Left ventricle myocardium superior (tissue), 1 donor: ENCODE measurements at places on chromosomes 11 and 22. TPM values are rescaled to one million over a fixed set of nuclear protein-coding genes. Genes with fewer than 3 reads are reported as not detected.

- peak; percentile 59 for DNase-seq
Observed at GRCh38 chr11:117872420-117872961, 4.0 kb downstream of the FXYD6 start.

The SLC35E4 gene
- 3.1 TPM for total RNA-seq

DNA sequence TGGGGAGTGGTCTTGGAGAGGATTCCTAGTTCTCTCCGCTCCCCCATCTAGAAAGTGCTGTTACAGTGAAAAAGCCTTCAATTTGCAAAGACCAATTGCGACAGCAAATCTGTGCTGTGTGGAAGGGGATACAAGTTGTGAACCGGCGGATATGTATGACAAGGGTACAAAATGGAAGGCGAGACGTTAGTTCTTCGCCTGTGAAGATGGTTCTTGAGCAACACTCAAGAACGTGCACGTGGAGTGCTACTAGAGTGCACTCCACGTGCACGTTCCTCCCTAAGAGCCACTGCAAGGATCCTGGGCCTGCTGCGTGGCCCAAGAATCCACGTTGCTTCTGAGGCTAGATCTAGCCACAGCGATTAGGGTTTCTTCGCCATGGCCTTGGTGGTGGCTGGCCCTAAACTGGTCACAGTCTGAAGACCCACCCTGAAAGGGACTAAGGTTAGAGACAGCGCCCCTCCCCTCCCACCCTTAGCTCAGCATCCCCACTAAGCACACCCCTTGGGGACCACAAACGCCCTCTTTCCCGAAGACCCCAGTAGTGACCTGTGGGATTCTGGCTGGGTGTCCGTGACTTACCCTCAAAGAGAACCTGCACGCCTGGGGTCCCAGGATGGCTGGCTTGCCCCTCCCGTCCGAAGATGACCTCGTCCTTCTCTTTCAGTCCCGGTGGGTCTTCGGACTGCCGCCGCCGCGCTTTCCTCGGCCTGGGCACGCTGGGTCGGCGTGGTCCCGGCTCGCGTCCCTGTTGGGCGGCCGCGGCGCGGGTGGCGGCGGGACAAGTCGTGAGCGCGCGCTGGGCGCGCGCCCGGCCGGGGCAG is 519 bp upstream of the PDE3B start:
- no peak for DNase-seq

The MYEOV gene
- total RNA-seq, result not detected

DNA sequence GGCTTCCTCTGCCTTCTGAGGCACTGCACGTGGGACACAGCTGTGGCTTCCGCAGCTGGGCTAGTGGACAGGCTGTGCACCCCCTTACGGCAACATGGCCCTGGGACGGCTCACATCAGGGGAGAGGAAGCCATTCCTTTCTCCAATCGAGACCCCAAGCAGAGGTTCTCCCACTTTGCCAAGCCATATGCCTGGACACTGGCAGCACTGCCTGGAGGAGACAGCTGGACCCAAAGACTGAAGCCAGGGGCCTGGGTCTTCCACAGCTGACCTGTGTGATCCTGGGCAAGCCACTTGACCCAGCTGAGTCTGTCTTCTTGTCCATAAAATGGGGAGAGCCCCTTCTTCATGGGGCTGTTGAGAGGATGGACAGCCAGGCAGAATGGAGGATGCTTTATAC is 65.4 kb downstream of the SHISAL1 start:
- DNase-seq, result no peak

The RASGRP2 gene
- 44.5 TPM for total RNA-seq

- DNase-seq, result no peak
Observed at GRCh38 chr22:20847318-20847822, 11.2 kb downstream of the PI4KA start.

The CDKN1C gene
- total RNA-seq, result 42.0 TPM

- no peak for DNase-seq
Observed at GRCh38 chr11:65393513-65394079, 7.2 kb downstream of the FRMD8 start.

GRCh38 chr11:10480760-10481159 is 25.7 kb downstream of the AMPD3 start:
- no peak for DNase-seq

DNA sequence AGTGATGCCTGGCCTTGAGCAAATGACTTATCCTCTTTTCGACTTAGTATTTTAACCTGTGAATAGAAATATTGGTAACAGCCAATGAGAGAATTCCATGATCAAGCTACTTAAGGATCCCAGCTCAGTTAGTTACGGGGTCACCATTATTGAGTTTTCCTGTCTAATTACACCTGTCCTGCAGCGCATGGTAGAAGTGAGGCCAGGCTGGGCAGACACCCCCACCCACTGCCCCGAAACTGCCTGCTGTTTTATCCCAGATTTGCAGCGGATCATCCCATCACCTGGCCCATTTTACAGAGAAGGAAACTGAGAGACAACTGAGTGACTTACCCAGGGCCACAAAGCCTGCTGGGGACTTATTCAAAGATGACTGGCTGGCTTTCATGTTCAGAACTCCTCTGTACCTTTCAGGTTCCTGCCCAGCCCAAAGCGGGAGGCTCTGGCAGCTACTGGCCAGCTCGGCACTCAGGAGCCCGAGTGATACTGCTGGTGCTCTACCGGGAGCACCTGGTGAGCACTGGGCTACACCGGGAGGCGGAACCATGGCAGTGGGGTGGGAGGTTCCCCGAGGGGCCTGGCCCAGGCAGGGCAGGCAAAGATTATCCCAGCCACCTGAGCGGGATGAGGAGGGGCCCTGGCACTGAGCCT is 1.4 kb downstream of the MUS81 start:
- no peak for DNase-seq

- DNase-seq, result no peak
Observed at GRCh38 chr22:25083056-25083806, 116.4 kb upstream of the CRYBB3 start.

DNA sequence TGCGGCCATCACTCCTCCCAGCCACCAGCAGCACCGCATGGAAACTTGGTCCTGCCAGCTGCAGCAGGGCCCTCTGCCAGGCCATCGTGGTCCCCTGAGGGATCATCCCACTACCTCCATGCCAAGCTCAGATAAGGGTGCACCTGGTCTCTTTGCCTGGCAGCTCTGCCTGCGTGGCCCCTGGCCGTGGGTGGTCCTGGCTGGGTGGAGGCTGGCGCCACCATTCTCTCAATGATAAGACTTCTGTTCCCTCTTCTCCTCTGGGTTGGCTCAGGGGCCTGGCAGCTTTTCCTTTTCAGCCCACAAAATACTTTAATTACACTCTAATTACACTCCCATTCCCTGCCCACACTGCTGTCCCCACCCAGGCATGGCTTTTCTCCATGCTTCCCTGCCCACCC is 26.8 kb upstream of the TSKU start:
- no peak for DNase-seq

The MAFF gene
- 5.3 TPM for total RNA-seq

- DNase-seq, result no peak
Observed at GRCh38 chr22:29408940-29409339, 20.6 kb upstream of the AP1B1 start.

DNA sequence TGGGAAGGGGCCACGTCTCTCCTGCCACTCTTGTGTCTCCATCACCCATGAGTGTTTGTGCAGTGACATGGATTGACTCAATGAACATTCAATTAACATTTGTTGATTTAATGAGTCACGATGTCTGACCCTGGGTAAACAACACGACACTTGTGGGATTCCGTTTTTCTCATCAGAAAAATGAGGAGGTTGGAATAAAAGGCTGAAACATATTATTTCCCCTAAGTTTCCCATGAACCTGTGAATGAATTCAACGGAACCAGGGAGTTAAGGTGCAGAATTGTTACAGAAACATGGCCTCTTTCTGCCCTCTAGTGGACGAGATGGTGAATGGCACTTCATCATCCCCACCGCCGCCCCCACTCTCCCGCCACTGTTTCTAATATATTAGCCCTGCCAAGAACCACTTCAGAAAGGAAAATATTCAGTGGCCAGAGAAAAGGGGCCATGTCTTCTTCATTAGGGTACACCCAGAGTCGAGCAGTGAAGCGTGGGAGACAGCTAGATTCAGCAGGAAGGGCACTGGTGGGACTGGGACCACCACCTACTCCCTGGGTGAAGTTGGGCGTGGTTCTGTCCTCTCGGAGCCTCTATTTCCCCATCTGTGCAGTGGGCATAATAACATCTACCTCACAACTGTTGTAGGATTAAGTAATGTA is 46.3 kb upstream of the SYT13 start:
- no peak for DNase-seq

DNA sequence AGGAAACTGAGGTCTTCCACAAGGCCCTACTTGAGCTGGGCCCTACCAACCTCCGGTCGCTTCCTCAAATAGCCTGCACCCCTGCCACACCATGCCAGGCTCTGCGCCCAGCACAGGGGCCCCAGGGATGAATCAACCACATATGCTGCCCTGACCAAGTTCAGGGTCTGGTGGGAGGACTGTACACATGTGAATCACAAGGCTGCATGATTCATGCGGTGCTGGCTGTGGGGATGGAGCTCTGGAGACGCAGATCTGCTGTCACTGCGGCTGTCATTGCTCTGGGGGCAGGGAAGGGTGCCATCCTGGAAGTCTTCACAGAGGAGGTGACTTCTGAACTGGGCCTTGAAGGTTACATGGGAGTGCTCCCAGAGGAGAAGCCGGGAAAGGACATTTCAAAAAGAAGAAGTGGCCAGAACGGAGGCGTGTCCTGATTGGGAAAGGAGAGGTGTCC is 21.5 kb downstream of the CYTH4 start:
- DNase-seq, result no peak

The MS4A3 gene
- total RNA-seq, result not detected

- DNase-seq, result peak; percentile 86
Observed at GRCh38 chr11:72631806-72632731, 42.2 kb downstream of the PDE2A start.

The GAB2 gene
- total RNA-seq, result 17.2 TPM

DNA sequence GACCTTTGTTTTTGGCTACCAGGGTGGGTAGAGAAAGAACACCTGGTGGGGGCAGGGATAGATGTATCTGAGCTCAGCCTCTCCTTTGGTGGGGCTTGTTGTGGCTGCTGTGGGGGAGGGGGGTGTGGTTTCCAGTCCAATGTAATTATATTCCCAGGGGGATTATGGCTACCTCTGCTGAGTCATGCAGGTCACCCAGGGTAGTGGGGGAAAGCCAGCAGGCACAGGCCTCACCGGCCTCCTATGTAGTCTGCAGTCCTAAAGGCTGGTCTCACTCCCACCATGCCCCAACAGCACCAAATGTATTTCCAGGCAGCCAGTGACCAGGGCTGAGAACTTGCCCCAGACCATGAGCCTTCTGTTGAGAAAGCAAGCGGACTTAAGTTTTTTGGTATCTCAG is 119.6 kb downstream of the DYNC2H1 start:
- no peak for DNase-seq

- DNase-seq, result no peak
Observed at GRCh38 chr11:128693416-128693712, 508 bp upstream of the FLI1 start.

- DNase-seq, result no peak
Observed at GRCh38 chr11:130261571-130261970, 53.1 kb downstream of the ZBTB44 start.

The TPH1 gene
- total RNA-seq, result not detected

DNA sequence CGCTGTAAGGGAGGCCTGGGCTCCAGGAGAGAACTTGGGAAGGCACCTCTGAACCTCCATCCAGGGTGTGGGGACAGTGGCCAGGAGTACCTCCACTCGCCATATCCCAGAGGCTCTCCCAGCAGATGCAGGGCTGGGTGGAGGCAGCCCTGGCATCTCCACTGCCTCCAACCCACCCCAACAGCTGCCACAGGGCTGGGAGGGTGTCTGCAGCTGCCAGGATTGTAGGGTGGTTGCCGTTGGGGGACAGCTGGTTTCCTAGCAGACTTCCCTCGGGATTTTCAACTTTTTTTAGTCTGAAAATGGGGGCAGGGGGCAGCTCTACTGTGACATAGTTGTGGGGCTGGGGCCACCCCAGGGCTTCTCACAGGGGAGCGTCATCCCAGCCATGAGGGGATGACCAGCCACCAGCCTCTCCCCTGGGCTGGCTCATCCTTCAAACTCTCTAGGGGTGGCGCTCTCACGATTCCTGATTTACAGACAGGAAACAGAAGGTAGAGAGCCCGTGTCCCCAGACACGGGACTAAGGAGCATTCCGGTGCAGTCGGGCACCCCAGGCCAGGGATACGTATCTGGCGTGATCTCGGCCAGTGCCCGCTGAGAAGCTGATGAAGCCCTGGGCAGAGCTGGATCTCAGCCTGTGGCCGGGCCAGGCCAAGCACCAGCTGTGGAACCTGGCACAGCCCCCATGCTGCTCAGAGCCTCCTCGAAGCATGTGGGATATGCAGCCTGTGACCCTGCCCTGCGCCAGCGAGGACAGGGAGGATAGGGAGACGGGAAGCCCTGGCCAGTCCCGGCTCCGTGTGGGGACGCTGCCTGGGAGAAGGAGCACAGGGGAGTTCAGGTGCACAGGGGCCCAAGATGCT is 9.9 kb downstream of the PRR5 start:
- DNase-seq, result no peak

GRCh38 chr22:26898946-26899605 is 241.7 kb downstream of the MIAT start:
- DNase-seq, result no peak

The TPBGL gene
- not detected for total RNA-seq

DNA sequence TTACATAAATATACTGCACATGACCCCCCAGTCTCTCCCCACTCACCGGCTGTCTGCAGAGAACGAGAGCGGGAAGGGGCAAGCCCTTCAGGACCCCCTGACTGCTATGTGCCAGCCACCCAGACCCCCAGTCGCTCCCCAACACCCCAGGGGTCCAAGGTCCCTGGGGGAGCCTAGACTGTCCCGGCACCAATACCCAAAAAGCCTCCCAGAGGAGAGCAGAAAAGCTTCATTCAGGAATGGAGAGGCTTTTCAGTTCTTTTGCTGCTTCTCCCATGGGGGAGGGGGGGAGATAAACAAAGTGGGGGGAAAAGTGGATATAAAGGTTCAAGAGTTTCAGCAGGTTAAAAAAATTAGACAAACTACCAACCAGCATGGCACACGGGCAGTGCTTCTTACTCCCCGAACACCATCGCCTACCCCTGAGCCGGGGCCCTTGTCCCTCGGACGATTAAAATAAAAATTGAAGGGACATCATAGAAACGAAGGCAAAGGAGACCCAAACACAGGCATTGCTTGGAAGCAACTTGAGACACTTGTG is 1.3 kb downstream of the CSNK1E start:
- no peak for DNase-seq

The FGF3 gene
- total RNA-seq, result not detected

The OTUB1 gene
- 54.4 TPM for total RNA-seq

The SMIM35 gene
- not detected for total RNA-seq

The TOB2 gene
- 71.8 TPM for total RNA-seq

The RBMXL2 gene
- total RNA-seq, result not detected

DNA sequence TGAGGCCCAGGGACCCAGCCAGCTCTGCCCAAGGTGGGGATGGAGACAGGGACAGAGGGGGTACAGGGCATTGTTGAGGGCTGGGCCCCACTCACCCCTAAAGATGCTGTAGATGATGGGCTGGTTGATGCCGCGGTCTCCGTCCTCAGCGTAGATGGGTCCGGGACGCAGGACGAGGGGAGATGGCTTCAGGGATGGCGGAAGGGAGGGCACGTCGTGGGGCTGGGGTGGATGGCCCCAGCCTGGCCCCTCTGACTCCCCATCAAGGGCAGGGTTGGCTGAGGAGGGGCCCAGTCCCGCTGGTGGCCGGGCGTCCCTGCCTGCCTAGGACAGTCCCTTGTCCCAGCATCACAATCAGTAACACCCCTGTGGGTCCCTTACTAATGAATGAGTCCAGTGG is 4.5 kb upstream of the IRF7 start:
- no peak for DNase-seq
